ENCODE measurements at places on chromosomes 6 and 20.
A peak's percentile ranks its signal among the peaks of the same experiment; 100 is the strongest.

- no peak for DNase-seq
Observed at GRCh38 chr6:117733341-117733740, 58.1 kb downstream of the NUS1 start.

DNA sequence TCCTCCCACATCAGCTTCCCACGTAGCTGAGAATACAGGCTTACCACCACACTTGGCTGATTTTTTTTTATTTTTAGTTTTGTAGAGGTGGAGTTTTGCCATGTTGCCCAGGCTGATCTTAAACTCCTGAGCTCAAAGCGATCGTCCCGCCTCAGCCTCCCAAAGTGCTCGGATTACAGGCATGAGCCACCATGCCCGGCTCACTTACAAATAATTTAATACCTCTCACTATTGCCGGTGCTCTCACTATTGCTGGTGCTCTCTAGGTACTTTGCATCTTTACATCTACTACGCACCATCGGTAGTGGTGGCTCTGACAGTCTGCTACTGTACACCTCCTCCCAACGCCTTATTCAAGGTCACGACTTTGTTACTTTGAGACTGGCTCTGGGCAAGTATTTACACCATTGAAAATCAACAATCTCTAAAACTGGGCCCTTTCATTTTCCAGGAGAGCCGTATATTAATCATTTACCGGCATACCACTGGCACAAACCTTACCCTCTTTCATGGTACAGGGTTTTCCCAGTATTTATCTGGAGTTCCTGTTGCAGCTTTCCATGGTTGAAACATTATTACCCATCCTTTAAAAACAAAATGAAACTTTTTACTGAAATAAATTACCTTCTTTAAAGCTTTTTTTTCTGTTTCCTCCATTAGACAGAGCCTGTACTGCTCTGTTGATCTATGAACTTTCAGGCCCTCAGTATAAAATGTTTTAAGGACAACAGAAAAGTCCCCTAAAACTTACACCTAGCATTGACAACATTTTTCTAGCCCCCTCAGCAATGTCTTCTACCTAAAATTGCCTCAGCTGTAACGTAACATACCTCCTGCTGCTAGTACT, 259.6 kb upstream of the PLCB4 start:
- DNase-seq = no peak

DNA sequence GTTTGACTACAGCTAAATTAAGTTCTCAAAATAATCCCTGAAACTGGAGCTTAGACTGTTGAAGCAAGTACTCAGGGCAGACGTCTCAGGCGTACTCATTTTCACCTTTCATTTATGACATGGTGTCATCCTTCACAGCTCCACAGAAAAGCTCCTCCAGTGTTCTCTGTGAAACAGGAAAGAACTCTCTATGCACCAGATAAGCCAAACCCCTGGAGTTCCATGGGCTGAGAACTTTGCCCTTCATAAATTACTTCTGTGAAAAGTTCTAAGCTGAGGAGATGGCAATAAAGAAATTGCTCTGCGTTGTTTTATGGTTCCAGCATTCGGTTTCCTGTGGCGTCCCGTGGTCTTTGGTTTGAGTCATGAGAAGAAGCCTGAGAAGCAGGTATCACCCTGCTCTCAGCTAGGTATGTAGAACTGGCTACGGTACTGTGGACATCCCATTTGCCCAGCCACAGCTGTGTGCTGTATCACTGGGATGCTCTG, 20.2 kb upstream of the RREB1 start:
- no peak for DNase-seq

DNA sequence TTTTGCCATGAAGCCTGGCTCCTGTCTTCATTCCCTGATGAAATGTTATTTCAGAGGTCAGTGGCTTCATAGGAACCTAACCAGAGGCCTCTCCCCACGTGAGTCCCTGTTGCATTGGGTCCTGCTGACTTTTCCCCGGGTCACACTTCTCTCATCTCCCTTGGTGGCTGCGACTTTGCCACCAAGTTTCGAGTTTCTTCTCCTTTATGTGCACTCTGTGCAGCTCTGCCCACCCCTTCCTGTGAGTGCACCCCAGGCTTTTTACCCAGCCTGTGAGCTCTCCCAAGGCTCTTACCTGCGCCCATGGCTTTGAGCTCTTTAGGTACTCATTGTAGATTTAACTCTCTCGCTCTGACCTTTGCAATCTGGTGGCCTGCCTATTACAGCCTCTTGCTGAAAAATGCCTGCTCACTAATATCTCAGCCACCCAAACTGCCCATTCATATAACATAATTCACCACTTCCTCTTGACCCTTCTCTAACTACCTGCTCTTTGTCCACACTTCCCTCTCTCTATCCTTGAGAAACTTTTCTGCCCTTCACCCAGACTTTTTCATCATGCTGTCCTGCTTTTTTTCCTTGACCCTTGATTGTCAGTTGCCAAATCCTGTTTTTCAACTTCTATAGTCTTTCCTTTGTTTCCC, 105.9 kb downstream of the SASH1 start:
- DNase-seq = no peak

GRCh38 chr6:7050004-7050403, 57.8 kb upstream of the RREB1 start:
- DNase-seq = peak; percentile 3

- no peak for DNase-seq
Observed at GRCh38 chr6:35856250-35856649, 51.1 kb downstream of the LHFPL5 start.

- DNase-seq = no peak
Observed at GRCh38 chr6:146297815-146298214, 245.8 kb upstream of the RAB32 start.

GRCh38 chr6:130381012-130381411, 15.2 kb downstream of the TMEM200A start:
- no peak for DNase-seq

DNA sequence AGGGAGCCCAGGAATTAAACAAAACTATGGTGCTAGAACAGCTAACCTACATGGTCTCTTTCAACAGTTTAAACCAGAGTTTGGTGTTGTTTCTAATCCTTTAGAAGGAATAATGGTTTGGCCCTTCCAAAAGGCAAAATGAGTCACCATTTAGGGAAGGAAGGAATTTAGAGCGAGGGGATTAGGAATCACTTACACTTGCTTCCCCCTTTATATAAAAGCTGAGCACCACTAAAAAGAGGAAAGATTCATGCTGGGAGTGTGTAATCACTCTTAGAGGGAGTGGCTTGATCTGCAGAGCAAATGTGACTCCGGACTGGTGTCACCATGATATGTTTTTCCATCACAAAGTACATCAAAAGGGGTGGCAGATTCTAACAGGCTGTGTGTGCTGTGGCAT, 63.6 kb downstream of the F13A1 start:
- no peak for DNase-seq

GRCh38 chr20:11331096-11331495, 586.6 kb upstream of the BTBD3 start:
- DNase-seq = no peak
